CD4-positive, CD25-positive, alpha-beta regulatory T cell (primary cell): ENCODE measurements at places on chromosomes 2 and 18.

DNA sequence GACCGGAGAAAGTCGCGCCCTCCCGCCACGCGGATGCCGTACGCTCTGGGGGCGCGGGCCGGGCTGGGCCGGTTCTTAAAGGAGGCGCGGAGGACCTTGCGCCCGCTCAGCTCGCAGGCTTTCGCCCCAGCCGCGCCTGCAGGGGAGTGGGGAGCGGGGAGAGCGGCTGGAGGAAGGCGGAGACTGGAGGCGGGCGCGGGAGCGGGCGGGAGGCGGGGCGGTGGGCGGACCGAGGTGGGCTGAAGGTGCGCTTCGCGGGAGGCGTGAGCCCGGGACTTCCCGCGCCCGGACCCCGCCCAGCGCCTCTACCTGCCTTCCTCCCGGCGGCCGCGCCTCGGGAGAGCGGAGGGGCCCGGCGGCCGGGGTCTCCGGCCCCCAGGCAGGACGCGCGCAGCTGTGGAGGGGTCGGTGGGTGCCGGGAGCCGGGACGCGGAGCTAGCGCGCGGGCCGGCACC is at the start of gene ADRA2B:
TSS of gene ADRA2B (minus strand) at position 148 of the 455 bp plus-strand sequence. CDS start 422 bp downstream, outside the sequence.
- peak; percentile 58 for DNase-seq

- no peak for DNase-seq
These were observed 6.8 kb downstream of the AGXT start for GRCh38 chr2:240875228-240876034.

DNA sequence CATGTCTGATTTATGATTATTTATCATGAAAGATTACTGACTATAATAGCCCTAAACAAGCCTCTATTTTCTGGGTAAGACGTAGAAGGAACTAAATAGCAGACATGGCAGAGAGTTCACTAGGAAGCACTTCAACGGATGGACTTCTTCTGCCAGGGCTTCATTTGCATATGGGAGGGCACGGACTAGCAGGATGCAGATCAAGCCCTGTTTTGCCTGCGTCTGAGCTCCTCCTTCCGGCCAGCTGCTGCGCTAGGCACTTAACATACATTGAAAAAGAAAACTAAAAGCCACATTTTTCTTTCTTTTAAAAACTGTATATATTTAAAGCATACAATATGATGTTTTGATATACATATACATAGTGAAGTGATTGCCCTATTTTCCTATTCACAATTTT is 340.0 kb upstream of the MEX3C start:
- DNase-seq, result peak; percentile 51

DNA sequence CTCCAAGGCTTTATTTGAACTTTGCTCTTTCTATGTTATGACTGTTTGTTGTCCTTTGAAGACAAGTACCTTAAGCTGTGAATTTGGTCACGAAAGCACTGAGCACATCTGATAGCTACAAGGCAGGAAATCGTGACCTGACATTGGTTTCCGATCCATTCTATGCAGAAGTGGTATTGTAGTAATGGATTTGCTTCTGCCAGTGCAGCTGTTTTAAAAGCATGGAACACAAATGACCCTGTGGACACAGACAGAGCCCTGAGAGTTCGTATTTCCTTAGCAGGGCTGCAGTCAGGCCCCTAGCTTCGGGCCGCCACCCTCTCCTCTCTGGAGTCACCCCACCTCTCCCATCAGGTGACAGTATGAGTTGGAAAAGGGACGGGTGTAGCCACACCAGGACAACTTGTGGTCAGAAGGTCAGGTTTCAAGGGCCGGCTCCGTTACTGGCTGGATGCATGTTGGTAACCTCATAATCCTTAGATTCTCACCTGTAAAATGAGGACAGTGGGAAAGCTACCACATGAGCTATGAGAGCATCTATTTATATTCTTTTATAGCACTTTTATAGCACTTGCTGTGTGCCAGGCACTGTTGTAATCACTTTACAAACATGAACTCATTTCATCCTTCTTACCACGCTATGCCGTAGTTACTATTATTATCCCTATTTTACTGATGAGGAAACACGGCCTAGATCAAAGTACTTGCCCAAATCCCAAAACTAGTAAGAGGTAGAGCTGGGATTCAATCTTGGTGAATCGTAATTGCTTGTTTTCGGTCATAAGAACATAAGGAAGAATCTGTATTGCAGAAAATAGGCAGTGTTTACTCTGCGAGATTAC is 70.2 kb downstream of the SPATS2L start:
- DNase-seq, result peak; percentile 50
